Upper lobe of left lung (tissue), 6 donors: ENCODE measurements at places on chromosomes 4 and X. TPM values are rescaled to one million over a fixed set of nuclear protein-coding genes. Genes with fewer than 3 reads are reported as not detected.

The NOX1 gene
- not detected for total RNA-seq

DNA sequence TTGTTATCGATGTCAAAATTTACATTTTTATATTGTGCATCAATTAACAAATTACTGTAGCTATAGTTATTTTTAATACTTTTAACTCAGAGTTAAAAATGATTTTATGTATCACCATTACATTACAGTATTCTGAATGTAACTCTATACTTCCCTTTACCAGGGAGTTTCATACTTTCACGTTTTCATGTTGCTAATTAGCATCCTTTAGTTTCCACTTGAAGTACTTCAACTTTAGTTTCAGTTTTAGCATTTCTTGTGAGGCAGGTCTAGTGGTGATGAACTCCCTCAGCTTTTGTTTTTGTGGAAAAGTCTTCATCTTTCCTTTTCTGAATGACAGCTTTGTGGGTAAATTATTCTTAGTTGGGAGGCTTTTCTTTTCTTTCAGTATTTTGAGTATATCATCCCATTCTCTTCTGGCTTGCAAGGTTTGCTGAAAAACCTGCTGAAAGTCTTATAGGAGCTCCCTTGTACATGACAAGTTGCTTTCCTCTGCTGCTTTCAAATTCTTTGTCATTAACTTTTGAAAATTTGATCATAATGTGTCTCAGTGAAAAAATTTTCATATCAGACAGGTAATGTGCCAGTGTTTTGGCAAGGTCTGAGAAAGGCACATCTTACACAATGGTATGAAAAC is 9.8 kb upstream of the CISD2 start:
- no peak for DNase-seq

DNA sequence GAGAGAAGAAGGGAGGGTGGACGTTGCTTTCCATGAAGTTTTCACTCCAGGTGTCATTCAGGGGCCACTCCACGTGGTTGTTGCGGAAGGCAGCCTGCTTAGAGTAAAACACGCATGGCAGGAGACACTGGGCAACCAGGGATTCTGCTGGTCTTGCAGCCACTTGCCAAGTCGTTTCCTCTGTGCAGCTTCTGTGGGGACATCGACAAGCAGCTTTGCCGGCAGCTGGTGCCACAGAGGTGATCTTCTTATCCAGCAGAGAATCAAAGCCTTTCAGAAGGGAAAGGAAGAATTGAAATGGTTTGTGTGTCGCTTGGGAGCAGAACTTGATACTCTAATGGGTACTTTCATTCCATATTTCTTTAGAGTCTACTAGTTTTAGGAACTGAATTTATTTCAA is 867.1 kb upstream of the TENM3 start:
- DNase-seq = no peak

GRCh38 chrX:110175146-110175545 is 142.7 kb downstream of the AMMECR1 start:
- no peak for DNase-seq

GRCh38 chrX:30248854-30249253 is 1.9 kb downstream of the MAGEB1 start:
- DNase-seq = no peak

- no peak for DNase-seq
These were observed 112.5 kb downstream of the ANAPC10 start for GRCh38 chr4:144985531-144985930.

DNA sequence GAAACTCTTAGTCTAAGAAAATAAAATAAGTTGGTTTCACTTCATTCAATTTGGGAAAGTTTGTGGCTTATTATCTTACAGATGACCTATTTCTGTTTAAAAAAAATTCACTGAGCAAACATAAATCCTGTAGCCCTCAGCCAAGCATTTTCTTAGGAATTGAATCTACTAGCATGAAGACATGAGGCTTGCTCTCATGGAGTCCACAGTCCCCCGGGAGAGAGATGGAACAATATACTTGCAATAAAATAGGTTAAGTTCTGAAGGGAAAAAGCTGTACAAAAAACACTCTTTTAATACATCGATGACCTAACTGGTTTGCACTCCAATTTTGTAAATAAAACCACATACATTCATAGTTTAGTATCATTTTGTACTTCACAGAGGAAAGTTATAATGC is 642.6 kb upstream of the FAM241A start:
- no peak for DNase-seq

GRCh38 chrX:150663073-150663472 is 30.1 kb upstream of the MTMR1 start:
- no peak for DNase-seq

GRCh38 chr4:81218206-81218605 is 3.2 kb upstream of the PRKG2 start:
- DNase-seq = no peak

DNA sequence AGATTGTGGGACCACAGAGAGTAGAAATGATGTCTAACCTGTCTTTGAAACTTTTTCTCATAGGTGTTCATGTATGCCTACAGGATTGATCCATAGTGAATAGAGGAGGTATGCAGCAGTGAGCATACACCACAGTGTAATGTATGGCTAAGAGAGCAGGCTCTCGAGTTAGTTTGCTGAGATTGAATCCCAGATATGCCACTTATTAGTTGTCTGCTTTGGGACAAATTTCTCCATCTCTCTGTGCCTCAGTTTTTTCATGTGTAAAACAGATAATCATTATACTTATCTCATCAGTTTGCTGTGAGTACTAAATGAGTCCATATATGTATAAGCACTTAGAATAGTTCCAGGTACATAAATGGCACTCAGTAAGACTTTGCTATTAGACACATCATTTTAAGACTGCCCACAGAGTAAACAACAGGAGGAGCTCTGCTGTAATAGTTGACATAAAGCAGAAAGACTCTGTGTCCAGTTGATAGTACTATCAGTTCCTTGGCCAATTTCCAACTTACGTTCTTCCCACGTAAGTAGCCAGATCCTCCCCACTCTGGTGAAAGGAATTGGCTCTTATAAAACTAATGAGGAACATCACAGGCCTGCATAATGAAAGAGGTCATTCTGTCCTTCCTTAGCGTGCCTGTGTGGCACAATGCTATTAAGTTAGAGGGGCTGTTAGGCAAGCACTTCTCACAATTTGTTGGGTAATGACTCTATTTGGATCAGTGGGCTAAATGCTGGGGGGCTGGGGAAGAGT is 20.7 kb upstream of the RNF150 start:
- DNase-seq = no peak

DNA sequence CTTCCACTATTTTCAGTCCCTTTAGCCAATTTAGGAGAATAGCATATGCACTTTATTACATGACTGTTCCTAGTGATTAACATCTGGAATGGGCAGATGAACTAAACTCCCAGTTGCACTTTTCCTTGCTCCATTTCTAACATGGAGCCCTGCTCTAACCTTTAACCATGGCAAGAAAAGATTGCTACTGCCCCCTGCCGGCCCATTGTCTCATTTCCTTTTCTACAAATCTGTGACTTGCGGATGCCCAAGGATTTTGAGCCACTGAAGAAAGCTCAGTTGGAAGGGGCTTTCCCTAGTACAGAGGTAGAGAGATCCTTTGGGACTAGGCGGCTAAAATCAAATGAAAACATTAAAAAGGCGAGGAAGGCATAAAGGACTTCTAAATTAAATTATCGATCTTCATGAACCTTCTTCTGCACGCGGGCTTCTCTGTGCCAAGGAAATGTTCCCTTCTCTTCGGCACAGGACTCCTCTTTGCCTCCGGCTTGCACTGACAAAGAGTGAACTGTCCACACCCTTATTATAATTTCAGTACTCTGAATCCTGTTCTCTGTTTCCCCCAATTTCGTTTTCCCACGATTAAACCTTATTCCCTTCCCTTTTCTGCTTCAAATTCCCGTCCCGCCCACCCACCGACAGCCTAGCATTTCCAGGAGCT is 577 bp upstream of the GLRA2 start:
- no peak for DNase-seq

The HPGD gene
- 39.8 TPM for total RNA-seq

The LINC00632 gene
- 32.5 TPM for total RNA-seq

DNA sequence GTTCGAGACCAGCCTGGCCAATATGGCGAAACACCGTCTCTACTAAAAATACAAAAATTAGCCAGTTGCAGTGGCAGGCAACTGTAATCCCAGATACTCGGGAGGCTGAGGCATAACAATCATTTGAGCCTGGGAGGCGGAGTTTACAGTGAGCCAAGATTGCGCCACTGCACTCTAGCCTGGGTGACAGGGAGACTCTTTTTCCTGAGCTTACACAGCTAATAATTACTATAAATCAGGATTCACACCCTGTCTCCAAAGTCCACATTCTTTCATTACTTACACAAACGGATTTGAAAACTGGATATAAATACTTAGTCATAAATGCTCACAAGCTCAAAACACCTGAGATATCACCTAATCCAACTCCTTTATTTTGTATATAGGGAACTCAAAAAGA is 151.6 kb downstream of the LRBA start:
- no peak for DNase-seq

- DNase-seq = no peak
These were observed 442.9 kb upstream of the RASGEF1B start for GRCh38 chr4:81914623-81915022.

DNA sequence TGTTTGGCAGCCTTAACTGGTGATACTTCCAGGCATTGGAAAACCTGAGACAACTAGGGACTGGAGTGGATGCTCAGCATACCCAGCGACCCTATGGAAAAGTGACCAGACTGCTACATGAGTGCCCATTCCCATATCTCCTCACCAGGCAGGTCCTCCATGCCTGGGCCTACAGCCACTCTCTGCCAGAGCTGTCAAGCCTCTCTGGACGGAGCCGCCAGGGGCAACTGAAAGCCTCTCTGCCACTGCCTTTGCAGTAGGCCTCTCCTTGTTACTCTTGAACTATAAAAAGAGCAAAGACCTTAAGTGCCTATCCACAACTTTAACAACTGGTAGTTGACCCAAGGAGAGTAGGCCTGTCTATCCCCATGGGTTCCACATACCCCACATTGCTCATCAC is 20.2 kb upstream of the FAAH2 start:
- no peak for DNase-seq

GRCh38 chrX:152943826-152944225 is 46.0 kb downstream of the ZNF185 start:
- no peak for DNase-seq

The SMARCA1 gene
- 29.8 TPM for total RNA-seq

- DNase-seq = no peak
These were observed 10.1 kb upstream of the ARAP2 start for GRCh38 chr4:36254371-36254770.

The BEX5 gene
- 7.0 TPM for total RNA-seq

- no peak for DNase-seq
These were observed 43.3 kb upstream of the PRDM8 start for GRCh38 chr4:80153874-80154544.

DNA sequence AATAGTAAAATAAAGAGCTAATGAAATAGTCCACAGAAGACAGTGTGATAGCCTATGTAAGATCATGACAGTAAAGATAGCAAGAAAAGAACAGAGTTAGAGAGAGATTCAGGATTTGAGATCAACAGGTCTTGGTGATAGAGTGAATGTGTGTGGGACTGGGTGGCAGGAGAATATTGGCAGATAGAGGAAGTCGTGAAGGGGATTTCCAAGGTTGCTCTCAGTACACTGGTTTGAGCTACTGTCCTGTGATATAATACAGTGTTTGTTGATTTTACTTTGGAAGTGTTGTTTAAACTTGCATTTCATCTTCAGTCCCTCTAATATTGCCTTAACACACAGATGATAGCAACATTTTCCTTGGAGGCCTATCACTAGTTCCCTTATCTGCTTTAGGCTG is 44.1 kb downstream of the DTHD1 start:
- DNase-seq = no peak

DNA sequence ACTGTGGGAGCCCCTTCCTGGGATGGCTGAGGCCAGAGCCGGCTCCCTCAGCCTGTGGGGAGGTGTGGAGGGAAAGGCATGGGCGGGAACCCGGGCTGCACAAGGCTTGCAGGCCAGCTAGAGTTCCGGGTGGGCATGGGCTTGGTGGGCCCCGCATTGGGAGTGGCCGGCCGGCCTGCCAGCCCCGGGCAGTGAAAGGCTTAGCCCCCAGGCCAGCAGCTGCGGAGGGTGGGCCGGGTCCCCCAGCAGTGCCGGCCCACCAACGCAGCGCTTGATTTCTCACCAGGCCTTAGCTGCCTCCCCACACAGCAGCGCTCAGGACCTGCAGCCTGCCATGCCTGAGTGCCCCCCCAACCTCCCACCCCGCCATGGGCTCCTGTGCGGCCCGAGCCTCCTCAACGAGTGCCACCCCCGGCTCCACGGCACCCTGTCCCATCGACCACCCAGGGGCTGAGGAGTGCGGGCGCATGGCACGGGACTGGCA is 78.0 kb downstream of the COX7B2 start:
- no peak for DNase-seq
